NCI-H526 treated with DMSO at 0.1 percent for 48 hours (cell line): ENCODE measurements at places on chromosomes 16 and 17.

DNA sequence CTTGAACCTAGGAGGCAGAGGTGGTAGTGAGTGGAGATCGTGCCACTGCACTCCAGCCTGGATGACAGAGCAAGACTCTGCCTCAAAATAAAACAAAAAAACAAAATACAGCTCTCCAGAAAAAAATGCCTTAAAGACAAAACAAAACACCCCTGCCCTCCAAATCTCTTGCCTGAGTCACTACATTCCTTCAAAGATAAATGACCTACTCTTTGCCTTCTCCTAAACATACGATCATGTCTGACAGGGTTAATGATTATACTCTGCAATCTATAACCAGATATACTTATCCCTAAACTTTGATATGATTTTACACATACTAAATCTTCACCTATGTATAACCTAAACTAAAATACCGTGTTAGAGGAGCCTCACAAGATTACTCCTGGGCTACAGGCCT, 1.4 kb upstream of the SETD6 start:
- no peak for DNase-seq

DNA sequence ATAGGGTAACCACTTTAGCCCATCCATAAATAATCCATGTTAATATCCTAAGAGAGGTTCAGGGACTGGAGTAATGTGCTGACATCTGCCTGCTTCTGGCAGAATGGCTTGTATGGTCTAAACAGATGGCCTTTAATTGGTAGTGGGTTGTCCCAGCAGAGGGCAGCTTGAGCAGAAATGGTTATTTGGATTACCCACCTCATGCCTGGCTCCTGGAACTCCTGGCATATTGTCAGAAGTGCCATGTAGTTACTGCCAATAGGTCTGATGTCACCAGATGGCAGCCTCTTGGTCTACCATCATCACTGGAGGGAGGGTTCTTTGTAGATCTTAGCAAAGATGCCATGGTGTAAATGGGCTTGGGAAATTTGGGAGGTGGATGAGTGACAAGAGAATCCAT, 157.5 kb upstream of the SOX9 start:
- DNase-seq, result no peak

DNA sequence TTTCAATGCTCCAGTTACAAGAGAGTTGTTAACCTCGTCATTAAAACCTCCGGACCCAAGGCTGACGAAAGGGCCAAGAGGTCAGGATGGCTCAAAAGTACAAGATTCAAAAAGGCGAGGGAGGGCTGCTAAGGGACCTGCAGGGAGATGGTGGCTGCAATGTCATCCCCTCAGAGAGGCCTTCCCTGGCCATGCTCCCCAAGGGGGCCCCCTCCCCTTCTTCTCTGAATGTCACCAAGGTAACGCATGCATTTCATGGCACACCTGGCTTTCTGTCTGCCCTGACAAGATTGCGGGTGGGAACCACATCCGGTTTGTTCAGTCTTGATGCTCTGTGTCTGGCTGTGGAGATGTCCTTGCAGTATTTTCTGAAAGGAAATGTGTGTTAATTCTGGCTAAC, 89.9 kb downstream of the C16orf78 start:
- DNase-seq, result peak; percentile 12

GRCh38 chr16:15517743-15518377, 83.5 kb downstream of the BMERB1 start:
- DNase-seq, result no peak

- no peak for DNase-seq
These were observed 628 bp downstream of the GABARAPL2 start for GRCh38 chr16:75566758-75567255.

DNA sequence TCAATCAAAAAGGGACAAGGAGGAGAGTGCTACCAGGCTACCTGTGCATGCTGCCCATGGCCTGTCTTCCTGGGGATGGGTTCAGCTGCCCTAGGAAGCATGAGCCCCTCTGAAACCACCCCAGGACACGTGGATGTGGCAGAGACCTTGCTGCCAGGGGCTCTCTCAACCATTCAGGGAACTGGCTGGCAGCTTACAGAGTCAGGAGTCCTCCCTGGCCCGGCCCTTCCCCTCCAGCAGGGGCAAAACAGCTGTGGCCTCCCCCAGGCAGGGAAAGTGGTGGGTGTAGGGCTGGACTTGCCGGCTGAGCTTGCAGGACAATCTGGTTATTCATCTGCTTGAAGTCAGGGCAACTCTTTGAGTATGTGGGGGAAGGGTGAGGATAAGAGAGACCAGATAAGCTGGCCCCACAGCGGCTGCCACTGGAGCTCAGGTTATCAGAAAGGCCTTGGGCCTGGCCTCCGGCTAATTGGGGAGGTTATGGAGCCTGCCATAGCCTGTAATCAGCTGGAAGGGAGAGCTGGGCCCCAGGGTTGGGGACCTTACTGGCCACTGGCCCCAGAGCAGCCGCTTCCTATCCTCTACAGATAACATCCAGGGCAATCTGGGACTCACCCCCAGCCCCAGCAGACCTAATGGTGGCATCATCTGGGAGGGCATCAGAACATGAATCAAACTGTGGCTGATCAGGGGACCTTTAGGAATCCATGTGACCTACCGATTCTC, 5.6 kb upstream of the TBX2 start:
- DNase-seq, result no peak

GRCh38 chr16:88869673-88869980, 3.2 kb upstream of the PABPN1L start:
- DNase-seq, result no peak

DNA sequence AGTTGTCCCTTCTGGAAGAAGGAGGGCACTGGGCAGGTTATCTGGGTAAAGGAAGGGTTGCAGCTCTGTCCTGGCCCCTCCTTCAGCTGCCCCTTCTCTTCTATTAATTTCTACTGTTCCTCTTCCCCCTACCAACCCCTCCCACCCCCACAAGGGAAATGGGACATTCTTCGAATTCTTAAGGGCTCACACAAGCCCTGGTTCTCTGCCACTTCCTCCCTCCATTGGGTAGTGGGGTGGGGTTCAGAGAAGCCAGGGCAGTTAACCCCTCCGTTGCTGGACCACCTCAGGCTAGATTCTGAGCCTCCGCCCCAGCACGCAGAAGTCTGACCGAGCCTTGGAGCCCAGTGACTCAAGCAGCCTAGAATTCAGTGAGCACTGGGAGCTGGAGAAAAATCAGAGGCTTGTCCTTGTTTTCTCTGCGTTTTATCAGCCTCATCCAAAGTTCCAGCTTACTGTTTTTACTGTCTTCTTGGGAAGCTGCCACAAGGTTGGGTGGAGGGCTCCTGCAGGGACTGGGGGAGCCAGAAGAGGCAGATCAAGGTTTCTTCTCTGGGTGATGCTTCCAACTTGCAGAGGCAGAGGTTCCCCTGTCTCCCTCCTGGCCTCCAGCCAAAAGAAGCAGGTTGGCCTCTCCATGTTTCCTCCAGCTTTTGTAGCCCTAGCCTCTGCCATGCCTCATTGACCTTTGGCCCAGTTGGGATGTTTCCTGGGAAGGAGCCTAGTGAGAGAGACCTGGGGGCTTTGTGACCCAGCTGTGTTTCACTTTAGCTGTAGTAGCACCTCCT, 10.2 kb downstream of the LASP1 start:
- no peak for DNase-seq

- no peak for DNase-seq
These were observed 85.5 kb upstream of the TMEM132E start for GRCh38 chr17:34493917-34494316.

DNA sequence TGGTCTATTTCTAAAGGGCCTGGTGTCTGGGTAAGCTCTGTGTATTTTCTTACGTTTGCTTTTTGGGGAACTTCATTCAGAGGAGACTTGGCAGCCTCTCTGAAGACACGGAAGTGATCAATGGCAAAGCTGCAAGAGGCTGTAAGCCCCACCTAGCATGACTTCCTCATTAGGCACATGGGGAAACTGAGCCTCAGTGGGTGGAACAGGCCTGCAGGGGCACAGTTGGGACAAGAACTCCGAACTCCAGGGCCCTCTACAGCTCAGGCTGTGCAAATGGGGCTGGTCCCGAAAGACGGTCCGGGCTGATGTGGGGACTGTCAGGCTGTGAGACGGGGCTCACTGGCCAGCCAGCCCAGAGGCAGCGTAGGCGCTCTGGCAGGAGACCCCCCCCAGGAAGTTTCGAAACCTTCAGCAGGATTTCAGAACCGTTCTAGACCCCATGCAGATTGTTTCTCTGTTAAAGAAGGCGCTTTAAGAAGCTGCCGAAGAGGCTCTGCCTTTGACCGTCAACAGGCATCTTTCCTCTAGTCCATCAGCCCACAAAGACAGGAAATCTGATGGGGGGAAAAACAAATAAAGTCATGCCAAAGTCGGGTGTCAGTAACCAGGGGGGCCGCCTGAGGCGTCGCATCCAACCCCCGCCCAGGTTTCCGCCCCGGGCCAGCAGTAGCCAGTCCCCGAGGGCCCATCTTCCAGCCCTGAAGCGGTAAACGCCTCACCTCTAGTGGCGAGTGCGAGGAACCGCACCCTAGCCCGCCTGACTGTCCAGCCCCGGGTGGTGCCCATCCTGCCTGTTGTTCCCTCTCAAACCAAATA, 79.8 kb upstream of the TBC1D3K start:
- no peak for DNase-seq

GRCh38 chr17:66580184-66580955, 254.5 kb upstream of the CACNG5 start:
- DNase-seq, result no peak

DNA sequence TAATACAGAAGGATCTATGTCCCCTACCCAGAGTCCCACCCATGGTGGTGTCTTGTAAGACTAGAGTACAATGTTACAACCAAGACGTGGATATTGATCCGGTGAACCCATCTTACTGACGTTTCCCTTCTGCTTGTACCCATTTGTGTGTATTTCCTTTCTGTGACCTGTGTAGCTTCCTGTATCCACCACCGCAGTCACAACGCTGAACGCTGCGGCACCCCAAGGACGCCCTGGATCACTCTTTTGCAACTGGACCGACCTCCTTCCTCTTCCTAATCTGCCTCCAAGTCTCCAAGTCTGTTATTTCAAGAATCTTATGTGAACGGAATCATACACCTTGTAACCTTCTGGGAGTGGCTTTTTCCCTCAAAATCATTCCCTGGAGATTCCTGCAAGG, 33.5 kb upstream of the CBX4 start:
- DNase-seq, result no peak

- DNase-seq, result no peak
These were observed 92.5 kb downstream of the N4BP1 start for GRCh38 chr16:48517493-48517892.

- no peak for DNase-seq
These were observed 10.7 kb upstream of the TMEM92 start for GRCh38 chr17:50263331-50264262.

GRCh38 chr17:67602444-67602843, 115.3 kb upstream of the NOL11 start:
- no peak for DNase-seq

GRCh38 chr16:50842589-50842988, 100.7 kb downstream of the CYLD start:
- DNase-seq, result no peak

DNA sequence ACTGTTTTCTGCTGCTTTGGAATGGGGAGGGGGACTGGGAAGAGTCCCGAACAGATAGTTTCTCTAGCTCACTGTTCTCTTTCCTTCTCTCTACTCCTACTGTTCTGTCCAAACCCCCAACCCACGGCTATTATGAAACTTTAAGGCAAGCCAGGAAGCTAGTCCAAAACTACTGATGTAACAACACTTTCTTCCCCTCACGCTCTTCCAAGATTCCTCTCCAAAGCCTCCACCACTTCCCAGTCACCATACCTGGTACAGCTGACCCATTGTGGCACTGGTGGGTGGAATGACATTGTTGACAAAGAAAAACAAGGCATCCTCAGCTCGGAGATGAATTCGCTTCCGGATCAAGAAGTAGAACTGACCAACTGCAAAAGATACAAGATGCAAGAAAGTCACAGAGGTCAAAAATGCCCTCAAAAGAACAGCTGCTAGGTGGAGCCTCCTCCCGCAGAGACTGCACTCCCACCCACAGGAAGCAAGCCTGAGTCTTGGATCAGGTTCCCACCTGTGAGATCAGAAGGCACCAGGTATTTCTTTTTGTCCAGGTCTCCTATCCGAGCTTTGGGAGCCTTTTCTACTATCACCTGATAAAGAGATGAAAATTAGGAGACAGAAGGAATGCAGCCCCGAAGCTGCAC, 1.0 kb downstream of the GABARAP start:
- no peak for DNase-seq

DNA sequence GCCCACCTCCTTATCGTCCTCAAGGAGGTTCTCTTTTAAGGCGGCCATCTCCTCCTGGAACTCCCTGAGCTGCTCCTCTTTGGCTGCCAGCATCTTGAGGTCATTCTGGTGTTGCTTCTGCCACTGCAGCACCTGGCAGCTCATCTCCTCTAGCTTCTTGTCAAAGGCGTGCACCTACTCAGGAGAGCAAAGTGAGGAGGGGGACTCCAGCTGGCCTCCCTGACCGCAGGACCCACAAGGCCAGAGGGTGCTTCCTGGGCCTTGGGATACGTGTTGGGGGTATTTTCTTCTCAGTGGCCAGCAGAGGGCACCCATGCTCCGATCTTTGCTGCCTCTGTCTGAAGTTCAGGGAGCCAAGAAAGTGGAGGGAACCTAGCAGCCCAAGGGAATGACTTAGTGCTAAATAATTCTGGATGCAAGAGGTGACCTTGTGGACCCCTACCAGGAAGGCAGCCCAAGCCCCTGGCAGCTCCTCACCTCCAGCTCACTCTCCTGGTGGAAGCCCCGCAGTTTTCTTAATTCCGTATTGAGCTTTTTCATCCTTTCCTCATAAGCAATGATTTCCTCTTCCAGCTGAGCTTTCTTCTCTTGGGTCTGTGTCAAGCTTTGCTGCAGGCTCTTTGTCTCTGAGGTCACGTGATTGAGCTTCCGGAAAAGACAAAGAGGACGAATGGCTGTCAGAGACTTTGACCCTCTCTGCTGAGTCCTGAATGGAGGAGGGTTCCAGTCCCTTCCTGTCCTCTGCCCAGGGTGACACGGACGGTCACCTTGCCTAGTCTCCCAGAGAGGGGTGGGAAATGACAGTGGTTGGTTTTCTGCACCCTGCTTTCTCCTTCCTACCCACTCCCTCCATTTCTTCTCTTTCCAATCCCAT, 31.4 kb downstream of the DHX38 start:
- DNase-seq, result peak; percentile 25

DNA sequence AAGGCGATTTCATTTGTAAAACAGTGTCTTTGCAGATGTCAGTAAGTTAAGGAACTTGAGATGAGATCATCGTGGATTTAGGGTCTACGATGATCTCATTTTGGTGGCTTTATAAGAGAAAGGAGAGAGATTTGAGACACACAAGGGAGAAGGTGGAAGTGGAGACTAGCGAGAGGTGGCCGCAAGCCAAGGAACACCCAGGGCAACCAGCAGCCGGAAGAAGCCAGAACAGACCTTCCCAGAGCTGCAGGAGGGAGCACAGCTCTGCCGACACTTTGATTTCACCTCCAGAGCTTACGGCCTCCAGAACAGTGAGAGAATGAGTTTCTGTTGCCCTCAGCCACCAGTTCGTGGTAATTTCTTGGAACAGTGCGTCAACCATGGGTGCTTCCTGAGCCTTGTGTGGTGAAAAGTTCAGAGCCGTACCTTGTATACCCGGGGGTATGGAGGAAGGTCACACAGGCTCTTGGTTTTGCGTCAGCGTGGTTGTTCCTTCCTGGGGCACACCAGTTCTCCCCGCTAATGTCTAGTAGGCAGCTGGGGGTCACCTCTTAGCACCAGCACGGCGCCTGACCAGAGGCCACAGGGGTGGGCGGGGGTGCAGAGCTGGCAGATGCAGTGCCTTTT, 12.9 kb upstream of the SEC14L1 start:
- no peak for DNase-seq

GRCh38 chr17:57186226-57187019, 69.9 kb upstream of the MSI2 start:
- no peak for DNase-seq
